NCI-H748 treated with DMSO at 0.1 percent for 48 hours (cell line): ENCODE measurements at places on chromosomes 6 and 20.

DNA sequence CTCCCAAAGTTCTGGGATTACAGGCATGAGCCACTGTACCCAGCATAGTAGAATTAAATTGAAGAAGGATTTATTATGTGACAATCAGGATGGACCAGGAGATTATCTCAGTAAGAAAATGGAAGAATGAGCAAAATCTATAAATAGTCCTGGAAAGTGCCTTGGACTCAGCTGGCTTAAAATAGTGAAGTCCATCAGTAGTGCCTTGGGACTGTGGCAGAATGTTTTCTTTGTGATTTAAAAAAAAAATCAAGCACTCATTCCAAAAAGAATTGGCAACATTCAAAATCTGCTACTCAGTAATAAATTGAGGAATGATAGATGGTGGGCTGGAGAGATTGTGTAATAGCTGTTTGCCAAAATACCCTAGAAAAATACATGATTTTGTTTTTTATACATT, 37.0 kb upstream of the MAS1 start:
- DNase-seq: no peak

DNA sequence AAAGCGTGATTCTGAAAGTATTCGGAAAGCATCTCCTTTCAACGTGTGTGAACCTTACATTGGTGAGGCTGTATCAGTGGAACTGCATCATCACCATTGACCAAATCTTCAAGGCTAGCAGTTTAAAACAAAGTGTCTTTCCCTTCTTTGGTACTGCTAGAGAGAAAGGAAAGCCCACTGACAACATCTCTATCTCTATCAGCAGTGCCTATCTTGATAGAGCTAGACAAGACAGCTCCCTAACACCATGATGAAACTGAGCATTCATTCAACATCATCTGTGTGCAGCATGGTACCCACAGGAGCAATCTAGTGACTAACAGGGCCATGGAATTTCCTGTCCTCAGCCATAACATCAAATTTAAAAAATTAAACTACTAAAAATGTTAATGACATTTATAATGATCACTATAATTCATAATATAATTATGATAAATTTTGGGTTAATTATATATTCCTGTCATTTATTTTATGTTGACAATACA, 31.5 kb upstream of the EDN1 start:
- no peak for DNase-seq

- no peak for DNase-seq
These were observed at the start of gene ZC3H12D for GRCh38 chr6:149484733-149485700. ZC3H12D (minus strand) TSS chr6:149485014; CDS start chr6:149474543, 10,471 bp downstream.

DNA sequence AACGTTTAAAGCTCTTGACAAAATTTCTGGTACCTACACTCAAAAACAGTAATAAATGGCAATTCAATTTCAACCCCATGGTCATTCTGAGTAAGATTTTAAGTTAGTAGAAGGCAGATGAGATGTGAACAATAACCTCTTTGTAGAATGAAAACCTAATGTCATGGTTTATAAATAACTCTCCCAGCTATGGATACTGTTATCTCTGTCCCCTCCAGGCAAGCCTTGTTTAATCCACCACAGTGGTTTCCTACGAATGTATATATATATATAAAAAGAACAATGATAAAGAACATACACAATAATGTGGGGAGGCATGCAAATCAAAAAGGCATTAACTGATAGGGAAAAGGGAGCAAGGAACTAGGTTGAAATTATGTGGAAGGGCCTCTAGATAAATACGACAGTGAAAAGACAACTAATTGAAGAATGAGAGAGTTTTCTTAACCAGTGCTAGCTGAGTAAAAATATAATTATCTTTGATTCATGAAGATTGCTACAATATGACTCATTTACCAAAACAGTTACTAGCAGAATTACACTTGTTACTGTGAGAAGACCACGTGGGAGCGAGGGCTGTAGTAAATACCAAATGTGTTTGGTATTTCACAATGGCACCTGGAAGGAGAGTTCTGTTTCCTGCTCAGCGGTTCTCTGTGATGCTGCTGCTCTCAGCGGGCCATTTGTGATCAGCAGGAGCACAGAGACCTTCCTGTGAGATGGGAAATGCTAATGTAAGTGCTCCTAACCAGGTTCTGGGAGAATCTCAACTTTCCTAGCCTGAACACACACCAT, 173.7 kb downstream of the MBOAT1 start:
- DNase-seq: no peak

DNA sequence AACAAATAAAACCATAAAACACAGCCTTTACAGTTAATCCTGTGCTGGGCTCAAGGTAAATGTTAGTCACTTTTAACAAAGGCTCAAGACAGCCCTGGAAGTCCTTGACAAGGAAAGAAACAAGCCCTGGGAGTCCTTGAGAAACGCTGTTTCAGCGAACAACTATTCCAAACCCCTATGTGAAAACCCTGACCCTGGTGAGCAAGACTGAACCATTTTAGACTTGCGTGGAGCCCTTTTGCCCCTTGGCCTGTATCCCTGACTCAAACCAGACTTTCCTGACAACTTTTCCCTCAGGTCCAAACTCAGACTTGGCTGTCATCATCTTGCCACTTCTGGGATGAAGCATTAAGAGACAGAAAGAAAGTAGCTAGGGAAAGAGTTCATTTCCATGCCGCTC, 180.4 kb downstream of the AIG1 start:
- DNase-seq: no peak

- no peak for DNase-seq
These were observed 9.0 kb upstream of the TULP4 start for GRCh38 chr6:158303210-158303731.

- DNase-seq: no peak
These were observed 2.5 kb downstream of the MEA1 start for GRCh38 chr6:43011207-43011606.

- DNase-seq: no peak
These were observed 623 bp upstream of the SNX9 start for GRCh38 chr6:157822245-157823000.

- no peak for DNase-seq
These were observed 586 bp downstream of the ZNF512B start for GRCh38 chr20:63968928-63969760.

- no peak for DNase-seq
These were observed 136.8 kb downstream of the OLIG3 start for GRCh38 chr6:137357263-137357947.

DNA sequence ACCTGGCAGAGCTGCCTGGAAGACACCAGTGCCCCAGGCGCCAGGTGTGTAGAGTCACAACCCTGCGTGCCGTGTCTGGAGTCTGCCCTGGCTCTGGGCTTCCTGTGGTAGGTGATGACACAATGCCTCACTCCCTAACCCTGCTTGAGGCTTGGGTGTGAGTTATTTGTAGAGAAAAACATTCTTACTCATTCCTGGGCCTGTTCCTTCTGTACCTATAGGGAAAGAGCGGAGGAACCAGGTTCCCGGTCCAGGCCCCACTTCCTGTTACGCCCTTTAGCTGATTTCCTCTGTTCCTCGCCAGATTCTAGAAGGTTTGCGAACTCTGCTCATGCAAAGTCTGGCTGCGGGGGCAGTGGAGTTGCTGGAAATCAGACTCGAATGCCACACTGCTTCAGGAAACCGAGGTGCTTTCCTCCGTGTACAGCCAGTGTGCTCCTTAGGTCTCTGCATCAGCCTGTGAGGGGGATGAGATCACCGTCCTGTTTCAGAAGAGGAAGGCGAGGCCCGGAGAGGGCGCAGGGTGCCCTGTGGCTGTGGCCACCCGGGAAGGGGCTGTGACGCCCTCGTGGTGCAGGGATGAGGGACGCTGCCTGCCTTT, 67.1 kb upstream of the DUSP22 start:
- no peak for DNase-seq

GRCh38 chr20:4966826-4967751, 34.2 kb downstream of the SLC23A2 start:
- DNase-seq: no peak

- DNase-seq: no peak
These were observed 341.7 kb downstream of the CD83 start for GRCh38 chr6:14459315-14459714.

DNA sequence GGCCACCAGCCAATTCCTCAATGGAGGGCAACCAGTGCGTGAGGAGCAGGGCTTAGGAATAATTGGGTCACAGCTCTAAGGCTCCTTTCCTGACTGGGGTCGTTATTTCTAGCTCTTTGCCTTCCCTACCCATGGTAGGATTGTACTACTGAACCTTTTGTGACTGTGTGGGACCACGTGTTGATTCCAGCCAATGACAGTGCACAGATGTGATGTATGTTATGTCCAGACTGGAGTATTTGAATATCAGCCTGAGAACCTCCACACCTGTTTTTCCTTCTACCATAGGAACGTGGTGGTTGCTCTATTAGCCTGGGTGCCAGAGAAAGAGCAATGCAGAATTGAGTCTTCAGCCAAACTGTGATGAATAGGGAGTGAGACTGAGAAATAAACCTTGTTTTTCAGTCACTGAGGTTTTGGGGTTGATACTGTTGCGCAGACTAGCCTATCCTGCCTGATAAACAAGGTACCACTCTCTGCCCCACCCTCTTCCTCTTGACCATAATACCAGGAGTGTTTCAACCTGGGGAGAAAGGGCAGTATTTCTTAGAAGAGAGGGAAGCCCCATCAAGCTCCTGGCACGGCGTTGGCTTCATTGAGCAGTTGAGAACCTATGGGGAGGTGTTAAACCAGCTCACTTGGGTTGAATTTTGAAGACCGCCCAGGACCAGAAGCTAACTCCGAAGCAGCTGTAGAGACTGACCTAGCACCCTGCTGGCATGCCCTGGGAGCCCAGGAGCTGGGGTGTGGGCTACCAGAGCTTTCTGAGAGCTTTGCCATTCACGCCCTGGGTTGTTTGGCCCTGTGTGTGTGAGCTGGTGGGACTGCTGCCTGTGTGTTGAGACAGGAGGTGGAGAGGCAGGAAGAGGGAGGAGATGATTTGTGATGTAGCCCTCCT, 105.5 kb upstream of the BACH2 start:
- DNase-seq: no peak

DNA sequence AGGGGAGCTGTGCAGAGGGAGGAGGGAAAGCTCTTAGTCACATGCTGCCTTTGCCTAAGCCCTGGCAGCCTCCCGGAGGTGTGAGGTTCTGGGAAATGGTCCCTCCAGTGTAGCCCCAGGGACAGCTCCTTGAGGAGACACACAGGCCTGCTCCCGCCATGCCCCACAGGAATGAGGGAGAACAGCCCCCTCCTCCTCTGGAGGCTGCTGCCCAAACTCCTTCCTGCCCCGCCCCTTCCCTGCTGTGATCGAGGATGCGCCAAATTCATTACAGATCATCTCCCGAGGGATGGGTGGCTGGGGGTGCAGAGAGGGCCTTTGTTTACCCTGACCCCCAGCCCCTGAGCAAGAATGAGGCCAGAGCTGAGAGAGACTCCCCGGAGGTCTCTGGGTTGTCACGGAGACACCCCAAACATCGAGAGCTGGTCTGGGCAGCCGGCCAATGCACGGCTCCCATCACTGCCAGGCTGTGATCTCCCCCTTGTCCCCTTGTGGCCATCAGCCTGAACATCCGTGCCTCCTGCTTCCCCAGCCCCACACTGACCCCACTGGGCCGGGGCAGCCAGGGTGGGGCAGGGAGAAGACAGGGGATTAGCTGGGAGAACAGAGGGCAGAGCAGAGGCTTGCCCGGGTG, 8.4 kb downstream of the CYP21A2 start:
- DNase-seq: no peak

- no peak for DNase-seq
These were observed 42.8 kb downstream of the PSMG4 start for GRCh38 chr6:3301506-3301905.

GRCh38 chr6:90190752-90191395, 105.8 kb downstream of the BACH2 start:
- no peak for DNase-seq

DNA sequence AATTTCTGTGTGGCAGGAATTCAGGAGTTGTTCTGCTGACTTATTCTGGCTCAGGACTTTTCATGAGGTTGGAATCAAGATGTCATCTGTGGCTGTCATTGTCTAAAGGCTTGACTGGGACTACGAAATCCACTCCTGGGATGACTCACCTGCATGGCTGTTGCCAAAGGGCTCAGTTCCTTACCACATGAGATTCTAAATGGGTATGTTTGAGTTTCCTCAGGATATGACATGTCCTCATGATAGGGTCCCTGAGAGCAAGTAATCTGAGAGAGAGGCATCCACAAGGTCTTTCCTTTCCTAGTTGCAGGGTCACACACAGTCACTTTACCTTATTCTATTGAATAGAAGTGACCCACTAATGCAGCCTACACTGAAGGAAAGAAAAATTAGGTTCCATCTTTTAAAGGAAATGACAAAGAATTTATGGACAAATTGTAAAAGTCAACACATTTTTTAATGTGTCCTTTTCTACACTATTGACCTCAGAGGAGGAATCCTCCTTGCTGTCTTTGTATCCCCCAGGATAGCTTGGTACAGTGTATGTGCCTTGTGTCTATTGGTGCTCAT, 1025.0 kb upstream of the GJE1 start:
- DNase-seq: no peak

DNA sequence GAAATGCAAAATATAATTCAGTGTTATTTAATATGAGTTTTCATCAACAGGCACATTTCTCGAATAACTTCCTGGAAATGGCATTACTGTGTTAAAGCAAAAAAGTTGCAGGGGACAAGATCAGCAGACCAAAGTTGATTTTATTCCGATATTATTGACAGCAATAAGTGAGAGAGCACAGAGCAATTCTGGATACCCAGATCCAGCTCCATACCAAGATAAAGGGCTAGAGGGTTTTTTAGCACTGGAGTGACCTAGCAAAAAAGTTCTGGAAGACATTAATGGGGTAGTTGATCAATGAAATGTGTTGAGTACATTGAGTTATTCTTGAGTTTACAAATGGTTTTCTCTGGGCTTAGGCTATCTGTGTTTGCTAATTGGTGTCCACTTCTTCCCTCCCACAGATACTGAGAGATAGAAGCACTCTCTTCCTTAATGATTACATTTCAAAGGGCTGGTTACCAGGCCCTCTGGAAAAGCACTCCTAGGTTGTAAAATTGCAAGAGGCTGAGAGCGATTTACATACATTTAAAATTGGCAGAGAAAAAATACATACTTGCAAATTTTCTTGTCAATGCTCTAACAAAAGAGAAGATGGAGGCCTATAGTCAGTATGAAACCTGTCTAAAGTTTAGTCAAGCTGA, 47.0 kb upstream of the MANEA start:
- DNase-seq: no peak

DNA sequence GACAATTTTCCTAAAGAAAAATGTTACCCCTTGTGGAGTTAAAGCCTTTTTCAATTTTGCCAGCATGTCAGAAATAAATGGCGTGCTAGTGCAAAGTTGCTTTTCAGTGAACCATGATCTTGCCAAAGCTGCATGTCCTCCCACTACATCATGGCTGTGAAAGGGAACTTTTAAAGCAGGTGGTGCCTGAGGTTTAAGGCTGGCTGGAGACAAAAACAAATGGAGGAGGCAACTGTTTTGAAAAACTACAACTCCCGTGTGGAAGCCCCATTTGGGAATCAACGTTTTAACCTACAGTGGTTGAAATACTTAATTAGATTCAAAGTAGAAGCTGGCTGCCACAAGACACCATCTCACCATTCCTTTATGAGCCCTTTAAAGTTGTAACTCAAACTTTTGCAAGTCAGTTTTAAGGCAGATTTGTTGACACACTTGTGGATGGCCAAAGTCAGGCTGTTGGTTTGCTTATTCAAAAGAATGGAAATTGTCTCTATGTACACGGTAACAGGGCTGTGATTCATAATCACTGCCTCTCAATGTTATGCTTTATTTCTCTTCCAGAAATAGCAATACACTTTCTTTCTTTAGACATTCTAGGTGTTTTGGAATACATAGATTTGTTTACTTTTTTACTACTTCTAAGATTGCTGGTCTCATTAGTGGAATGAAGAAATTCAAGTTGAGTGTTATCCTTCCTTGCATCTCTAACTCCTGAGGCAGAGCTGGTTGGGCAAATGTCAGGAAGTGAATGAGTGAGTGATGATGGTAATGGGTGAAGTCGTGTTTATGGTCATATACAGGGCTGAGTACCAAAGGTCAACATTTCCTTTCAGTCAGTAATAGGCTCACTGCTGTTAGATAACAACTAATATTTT, 196.4 kb upstream of the GMDS start:
- DNase-seq: no peak
